ENCODE measurements at places on chromosomes 1 and 21. TPM values are rescaled to one million over a fixed set of nuclear protein-coding genes. Genes with fewer than 3 reads are reported as not detected.

SLC35D1 gene
- 9.3 TPM for total RNA-seq

HSD3B2 gene
- total RNA-seq = not detected

HES2 gene
- not detected for total RNA-seq

KRTAP19-3 gene
- not detected for total RNA-seq

MTF1 gene
- total RNA-seq = 1.5 TPM

KIAA1614 gene
- total RNA-seq = 14.6 TPM

LCE2A gene
- total RNA-seq = not detected

ALX3 gene
- not detected for total RNA-seq

FAM110D gene
- not detected for total RNA-seq

CR1L gene
- total RNA-seq = not detected

CFHR2 gene
- not detected for total RNA-seq

LHX4 gene
- total RNA-seq = 0.12 TPM

CHRM3 gene
- 0.09 TPM for total RNA-seq

C1QC gene
- total RNA-seq = not detected

PTGS2 gene
- 55.0 TPM for total RNA-seq

SYTL1 gene
- total RNA-seq = 0.34 TPM

SYCP1 gene
- total RNA-seq = not detected

TPTE gene
- total RNA-seq = not detected

CLDN17 gene
- not detected for total RNA-seq

CLCNKA gene
- under 0.01 TPM for total RNA-seq

LRRC7 gene
- total RNA-seq = not detected

DIO1 gene
- not detected for total RNA-seq

IL22RA1 gene
- not detected for total RNA-seq

TAL1 gene
- not detected for total RNA-seq

RRP1 gene
- 19.2 TPM for total RNA-seq

COL16A1 gene
- total RNA-seq = 170 TPM

TAS1R1 gene
- 0.17 TPM for total RNA-seq

PDE9A gene
- 1.1 TPM for total RNA-seq

BNIPL gene
- 0.17 TPM for total RNA-seq

RAB25 gene
- total RNA-seq = not detected

ERG gene
- 0.23 TPM for total RNA-seq

OPRD1 gene
- not detected for total RNA-seq

HMGCS2 gene
- not detected for total RNA-seq

INTS3 gene
- 26.0 TPM for total RNA-seq

FAM72A gene
- total RNA-seq = 0.23 TPM

GPR161 gene
- 11.2 TPM for total RNA-seq

LHX8 gene
- total RNA-seq = not detected

All from pericardium fibroblast (primary cell).